ENCODE measurements at places on chromosomes 13 and 19.

- DNase-seq: no peak
Measured at GRCh38 chr13:67966065-67966464, 735.9 kb upstream of the PCDH9 start.

DNA sequence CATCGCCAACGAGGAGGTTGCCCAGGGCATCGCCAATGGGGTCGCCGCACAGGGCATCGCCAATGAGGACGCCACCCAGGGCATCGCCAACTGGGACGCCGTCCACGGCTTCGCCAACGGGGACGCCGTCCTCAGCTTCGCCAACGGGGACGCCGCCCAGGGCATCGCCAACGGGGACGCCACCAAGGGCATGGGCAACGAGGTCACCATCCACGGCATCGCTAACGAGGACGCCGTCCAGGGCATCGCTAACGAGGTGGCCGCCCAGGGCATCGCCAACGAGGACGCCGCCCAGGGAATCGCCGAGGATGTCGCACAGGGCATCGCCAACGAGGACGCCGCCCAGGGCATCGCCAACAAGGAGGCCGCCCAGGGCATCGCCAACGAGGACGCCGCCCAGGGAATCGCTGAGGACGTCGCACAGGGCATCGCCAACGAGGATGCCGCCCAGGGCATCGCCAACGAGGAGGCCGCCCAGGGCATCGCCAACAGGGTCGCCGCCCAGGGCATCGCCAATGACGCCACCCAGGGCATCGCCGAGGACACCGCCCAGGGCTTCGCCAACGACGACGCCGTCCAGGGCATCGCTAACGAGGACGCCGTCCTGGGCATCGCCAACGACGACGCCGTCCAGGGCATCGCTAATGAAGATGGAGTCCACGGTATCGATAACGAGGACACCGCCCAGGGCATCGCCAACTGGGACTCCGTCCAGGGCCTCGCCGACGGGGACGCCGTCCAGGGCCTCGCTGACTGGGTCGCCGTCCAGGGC is 945.7 kb downstream of the TUBA3C start:
- no peak for DNase-seq

GRCh38 chr13:46655377-46656180 is 102.6 kb downstream of the LRCH1 start:
- no peak for DNase-seq

GRCh38 chr13:72952529-72953141 is 106.2 kb upstream of the KLF5 start:
- DNase-seq: no peak

DNA sequence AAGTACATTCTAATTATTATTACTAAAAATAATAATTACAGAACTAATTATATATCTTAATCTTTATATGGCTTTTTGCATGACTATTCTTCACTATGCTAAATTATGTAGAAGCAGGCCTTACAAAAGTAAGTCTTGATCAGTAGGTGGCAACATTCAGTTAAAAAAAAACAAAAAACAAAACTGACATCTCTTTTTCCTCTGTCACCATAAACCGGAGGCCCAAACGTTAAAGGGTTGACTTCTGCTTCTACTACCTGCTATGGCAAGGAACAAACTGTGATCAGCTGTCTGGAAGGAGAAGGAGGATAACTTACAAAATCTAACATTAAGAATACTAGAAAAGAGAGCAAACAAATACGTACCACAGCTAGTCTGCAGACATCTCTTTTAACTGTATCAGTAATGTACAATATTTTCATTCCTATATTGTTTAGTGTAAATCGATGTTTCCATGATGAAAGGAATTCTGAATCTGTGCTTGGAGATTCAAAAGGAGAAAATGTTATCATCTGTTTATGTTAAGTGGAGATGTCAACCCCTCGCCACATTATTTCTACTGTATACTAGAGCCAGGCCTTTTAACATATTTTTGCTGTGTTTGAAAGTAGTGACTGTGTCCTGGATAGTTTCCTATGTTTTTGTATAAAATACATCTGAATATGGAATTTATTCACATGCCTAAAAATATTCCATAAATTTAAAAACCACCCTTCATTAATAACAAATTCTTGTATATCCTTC is 1525.4 kb downstream of the SLITRK1 start:
- no peak for DNase-seq

DNA sequence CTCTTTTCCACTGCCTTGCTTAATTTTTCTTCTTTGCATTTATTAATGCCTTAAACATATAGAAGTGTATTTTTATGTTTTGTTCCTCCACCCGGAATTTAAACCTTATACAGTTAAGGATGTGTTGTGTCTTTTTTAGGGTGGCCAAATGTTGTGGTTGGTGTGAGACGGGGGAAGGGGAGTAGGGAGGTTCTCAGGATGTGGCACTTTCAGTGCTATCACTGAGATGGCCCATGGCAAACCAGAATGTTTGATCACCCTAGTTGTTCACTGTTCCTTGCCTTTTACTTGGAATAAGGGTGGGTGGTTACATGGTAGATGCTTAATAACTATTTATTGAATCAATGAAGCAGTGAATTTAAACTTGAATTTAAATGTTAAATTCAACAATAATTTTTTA is 216.0 kb upstream of the SLITRK1 start:
- DNase-seq: no peak

GRCh38 chr13:75052616-75053015 is 429.4 kb downstream of the TBC1D4 start:
- no peak for DNase-seq

DNA sequence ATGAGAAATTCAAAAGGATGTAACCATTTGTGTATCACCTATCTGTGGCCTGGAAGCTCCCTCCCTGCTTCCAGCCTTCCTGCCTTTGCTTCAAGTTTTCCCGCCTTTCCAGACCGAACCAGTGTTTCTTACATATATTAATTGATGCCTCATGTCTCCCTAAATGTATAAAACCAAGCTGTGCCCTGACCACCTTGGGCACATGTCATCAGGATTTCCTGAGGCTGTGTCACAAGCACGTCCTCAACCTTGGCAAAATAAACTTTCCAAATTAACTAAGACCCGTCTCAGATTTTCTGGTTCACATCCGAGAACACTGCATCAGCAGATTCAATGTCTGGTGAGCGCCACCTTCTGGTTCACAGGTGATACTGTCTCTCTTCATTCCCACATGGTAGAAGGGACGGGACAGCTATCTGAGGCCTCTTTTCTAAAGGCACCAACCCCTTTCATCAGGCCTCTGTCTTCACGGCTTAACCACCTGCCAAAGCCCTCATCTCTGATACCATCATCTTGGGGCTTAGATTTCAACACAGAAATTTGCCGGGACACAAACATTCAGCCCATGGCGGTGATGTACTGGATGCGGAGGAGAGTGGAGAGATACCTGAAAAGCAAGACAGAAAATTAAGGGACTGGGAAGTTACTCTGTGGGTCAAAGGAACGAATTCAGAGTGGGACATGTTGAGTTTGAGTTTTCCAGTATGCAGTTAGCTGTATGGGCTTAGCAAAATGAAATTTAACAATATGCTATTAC is 58.7 kb upstream of the PABPC3 start:
- DNase-seq: peak; percentile 25

DNA sequence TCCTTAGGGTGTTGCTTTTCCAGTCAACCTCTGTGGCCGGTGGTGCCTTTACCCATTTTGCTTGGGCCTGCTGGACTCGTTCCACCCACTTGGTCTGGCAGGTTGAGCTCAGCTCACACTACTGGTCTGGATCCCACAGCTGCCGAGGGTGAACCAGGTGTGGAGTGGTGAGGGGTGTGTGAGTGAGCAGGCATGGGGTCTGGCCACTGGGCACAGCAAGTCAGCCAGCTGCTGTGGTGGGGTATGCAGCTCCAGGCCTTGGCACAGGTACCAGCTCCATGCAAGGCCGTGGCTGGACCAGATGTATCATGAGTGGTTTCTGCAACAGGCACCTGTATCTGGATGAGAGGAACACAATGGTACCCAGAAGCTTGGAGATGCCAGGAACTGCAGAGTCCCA is 277.6 kb upstream of the KLHL1 start:
- no peak for DNase-seq

- no peak for DNase-seq
Measured at GRCh38 chr19:45753548-45753947, 15.5 kb downstream of the SIX5 start.

GRCh38 chr13:113612607-113613006 is 28.1 kb downstream of the TFDP1 start:
- DNase-seq: no peak

GRCh38 chr13:109655206-109655600 is 131.2 kb downstream of the IRS2 start:
- no peak for DNase-seq

GRCh38 chr19:13152356-13152973 is 2.3 kb downstream of the IER2 start:
- no peak for DNase-seq

DNA sequence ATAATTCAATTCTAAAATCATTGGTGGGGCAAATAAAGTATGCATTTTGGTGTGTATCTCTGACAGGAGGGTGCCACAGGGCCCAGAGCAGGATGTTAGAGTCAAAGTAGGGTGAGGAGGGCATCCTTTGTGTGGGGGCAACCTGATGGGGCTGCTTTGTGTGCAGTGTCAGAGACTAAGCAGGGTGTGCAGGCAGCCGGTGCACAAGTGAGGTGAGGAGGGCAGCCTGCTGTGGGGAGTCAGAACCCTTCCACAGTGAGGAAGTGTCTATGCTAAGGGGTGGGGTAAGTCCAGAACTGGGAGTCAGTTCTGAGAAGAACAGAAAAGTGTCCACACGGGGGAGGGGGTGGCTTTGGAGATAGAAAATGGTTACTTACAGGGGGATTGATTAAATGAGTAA is 40.7 kb downstream of the RB1 start:
- DNase-seq: no peak

DNA sequence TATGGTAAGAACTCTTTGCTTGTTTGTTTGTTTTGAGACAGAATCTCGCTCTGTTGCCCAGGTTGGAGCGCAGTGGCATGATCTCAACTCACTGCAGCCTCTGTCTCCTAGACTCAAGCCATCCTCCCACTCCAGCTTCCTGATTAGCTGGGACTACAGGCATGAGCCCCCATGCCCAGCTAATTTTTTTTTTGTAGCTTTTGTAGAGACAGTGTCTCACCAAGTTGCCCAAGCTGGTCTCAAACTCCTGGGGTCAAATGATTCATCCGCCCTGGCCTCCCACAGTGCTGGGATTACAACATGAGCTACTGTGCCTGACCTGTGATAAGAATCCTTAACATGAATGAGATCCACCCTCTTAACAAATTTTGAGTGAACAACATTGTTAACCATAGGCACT is 183.9 kb upstream of the TSHZ3 start:
- DNase-seq: no peak

DNA sequence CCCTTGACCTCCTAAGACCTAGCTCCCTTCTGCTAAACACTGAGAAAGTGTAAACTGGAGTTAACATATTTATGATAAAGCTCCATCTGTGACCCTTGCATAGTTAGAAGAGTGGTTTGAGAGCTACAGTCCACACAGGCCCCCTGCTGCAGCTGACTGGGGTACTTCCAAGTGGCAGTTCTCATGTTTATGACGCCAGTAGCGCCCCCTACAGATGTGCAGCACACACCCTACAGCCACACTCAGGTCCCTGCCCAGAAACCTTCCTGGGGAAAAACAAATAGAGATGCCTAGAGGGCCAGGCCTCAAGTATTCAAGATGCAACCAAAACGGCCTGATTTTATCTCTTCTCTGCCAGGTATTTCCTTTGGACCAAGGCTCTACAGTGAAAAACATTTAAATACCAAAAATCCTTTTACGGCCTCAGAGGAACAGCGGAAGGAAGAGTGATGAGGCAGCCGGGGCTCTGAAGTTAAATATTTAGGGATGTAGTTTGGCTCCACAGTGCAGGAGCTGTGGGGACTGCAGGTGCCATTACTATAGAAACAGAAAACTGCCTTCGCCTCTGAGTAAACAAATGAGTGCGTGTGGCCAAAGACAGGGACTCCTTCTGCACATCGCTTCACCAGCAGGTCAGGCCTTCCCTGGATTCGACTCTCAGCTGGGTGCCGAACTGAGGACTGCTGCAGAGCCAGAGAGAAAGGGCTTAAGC is 553.1 kb downstream of the EFNB2 start:
- no peak for DNase-seq

GRCh38 chr13:81275666-81276258 is 934.8 kb upstream of the SPRY2 start:
- no peak for DNase-seq

- no peak for DNase-seq
Measured at GRCh38 chr13:111398715-111399299, 78.4 kb downstream of the TEX29 start.

DNA sequence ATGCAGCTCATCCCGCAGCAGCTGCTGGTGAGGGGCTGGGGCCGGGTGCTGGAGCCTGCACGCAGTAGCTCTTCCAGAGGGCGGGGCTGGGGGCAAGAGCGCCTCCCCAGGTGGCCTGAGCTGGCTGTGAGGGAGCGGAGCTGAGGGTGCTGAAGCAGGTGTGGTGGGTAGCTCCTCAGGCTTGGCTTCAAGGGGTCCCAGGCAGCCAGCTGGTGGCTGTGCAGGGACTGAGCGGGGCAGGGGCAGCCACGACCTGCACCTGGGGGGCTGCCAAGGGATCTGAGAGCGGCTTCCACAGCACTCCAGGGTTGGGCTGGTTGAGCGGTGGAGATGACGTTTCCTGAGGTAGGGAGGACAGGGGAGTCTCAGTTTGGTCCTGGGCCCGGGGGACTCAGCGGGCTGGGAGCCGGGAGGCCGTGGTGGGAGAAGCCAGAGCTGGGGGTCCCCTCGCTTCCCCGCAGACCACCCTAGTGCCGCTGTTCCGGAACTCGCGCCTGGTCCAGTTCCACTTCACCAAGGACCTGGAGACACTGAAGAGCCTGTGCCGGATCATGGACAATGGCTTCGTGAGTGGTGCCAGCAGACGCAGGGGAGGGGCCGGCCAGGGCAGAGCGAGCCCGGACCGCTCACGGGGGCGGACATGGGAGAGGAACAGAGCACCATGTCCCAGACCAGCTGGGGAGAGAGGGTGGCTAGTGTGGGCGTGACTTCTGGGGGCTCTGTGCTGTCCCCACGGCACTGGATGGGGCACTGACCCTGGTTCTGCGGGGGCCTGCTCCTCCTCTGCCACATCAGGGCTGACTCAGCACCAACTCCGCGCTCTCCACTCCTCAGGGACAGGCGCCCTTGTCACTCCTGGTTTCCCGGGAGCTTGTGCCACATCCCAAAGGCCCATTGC is 7.4 kb downstream of the PTOV1 start:
- DNase-seq: no peak

DNA sequence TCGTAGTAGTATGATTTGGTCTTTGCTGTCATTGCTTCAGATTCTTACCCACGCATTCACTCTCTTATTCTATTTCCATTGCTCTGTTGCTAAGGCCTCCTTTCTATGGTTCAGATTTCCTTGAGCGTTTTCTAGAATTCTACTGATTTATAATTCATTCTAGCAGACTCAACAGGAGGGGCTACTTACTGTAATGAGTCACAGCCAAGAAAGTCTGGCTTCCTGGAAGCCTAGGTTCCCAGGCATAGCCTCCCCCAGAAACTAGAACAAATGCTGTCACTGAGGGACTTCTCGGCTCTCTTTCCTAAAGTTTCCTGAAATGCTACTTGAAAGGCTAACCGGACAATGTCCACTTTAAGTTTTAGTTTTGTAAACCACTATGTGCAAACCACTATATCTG is 47.7 kb upstream of the SPATA13 start:
- DNase-seq: no peak
